ENCODE measurements at places on chromosomes 11 and 22.

GRCh38 chr11:64580412-64580811 lies 10.6 kb upstream of the SLC22A12 start:
- peak; percentile 72 for DNase-seq

DNA sequence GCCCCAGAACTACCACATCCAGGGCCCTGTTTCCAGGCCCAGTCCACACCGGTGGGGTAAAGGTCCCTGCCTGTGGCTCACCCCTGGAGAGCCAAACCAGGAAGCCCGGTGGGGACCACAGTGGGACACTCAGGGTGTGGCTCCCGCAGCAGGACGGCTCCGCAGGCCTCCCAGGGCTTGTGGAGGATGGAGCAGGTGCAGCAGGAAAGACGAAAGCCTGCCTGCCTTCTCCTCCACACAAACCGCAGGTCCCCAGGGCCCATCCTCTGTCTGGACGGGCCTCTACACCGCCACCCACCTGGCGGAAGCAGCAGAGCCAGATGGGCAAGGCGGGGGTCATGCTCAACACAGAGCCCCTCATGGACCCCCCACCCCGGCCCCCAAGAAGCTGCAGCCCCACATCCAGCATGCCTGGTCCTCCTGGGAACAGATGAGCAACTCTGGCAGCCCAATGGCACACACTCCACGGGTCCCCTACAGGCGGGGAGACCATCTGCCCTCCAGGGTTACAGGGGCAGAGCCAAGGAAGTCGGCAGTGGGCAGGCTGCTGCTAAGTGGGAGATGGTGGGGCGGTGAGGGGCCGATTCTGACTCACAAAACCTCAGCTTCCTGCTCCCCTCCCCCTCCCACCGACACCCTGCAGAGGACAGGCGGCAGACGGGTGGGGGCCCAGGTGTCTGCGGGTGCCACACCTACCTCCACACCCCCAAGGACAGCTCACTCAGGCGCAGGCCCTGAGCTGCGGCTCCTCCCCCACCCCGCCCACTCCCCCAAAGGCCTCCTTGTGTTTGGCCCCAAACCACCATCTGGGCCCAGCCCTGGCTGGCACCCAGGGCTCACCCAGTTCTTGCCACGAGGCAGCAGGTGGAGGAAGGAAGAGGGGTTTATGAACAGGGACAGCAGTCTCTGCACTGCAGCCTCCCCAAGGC lies 5.2 kb downstream of the SBF1 start:
- peak; percentile 40 for DNase-seq

GRCh38 chr22:21632237-21632895 lies at the start of gene CCDC116:
Gene CCDC116, plus strand, starts transcription at chr22:21632760. Its CDS starts 422 bp downstream, at chr22:21633182.
- DNase-seq, result no peak

DNA sequence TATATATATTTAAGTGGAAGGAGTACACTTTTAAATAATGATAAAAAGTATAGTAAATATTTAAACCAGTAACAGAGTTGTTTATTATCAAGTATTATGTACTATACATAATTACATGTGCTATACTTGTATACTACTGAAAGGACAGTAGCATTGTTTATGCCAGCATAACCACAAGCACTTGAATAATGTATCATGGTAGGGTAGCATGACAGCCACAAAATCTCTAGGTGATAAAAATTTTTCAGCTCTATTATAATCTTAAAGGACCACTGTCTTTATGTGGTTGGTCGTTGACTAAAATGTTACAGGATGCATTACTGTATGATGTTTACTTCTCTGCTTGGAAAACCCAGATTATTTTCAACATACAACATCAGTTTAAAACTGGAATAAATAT lies 349.2 kb downstream of the CASP12 start:
- no peak for DNase-seq

GRCh38 chr22:30224161-30224857 lies 22.2 kb downstream of the LIF start:
- no peak for DNase-seq

GRCh38 chr22:43092085-43092484 lies 2.9 kb upstream of the TTLL1 start:
- no peak for DNase-seq

DNA sequence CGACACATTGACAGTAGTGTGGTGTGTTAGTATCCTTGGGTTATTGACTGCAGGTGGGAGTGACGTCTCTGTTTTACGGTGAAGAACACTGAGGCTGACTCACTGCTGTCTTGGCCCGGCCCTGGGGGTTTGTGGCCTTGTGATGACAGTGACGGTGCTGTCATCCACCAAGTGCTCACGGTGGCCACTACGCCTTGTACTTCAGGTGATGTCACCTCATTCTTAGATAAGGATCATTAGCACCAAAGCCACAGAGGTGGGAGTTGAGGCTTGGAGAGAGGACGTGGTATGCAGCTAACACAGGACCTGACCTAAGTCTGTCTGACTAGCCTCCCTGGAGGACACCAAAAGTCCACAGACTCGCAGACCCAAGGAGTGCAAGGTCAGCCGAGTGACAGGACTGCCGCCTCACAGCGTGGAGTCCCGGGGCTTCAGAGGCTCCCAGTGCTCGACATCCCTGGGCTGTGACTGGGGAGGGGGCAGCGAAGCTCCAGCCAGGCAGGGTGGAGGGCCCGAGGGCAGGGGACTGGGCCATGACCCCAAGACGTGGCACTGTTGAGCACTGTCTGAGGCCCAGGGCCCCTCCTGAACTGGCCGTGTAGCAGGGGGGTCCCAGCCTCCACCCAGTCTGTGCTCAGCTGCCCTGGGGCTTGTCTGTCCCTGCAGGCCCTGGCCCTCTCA lies 56.5 kb downstream of the NAT10 start:
- DNase-seq, result no peak

DNA sequence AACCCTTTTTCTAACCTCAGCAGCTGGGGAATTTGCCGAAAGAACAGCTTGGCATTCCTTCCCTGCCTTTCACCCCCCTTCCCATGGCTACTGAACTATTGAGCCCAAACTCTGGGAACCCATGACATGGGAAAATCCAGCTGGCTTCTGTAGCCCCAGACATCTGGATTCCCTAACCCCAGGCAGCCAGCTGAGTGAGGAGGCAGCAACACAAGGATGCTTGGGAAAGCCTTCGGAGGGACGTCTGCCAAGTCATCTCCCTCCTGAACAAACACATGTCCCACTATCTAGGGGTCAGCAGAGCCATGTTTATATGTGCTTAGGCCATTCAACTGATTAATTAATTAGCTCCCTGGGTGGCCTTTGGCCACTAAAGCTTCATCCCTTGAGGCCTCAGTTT lies 21.6 kb downstream of the LRRC55 start:
- peak; percentile 94 for DNase-seq

DNA sequence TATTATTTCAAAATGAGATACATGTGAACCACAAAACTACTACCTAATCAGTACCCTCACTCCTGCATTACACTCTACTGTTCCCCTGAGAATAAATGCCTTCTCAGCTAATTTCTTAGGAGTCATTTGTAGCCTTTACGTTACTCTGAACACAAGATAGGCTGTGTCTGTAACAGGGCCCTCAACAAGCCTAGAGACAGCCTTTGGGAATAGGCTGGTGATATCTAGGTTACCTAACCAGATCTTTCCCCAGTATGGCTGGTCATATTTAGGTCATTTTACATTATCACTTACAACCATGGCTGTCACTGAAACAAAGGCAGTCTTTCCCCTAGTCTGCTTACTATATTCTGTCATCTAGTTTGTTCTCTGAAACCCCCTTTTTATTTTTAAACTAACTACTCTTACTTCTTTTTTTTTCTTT lies 14.2 kb downstream of the ATM start:
- DNase-seq, result no peak

DNA sequence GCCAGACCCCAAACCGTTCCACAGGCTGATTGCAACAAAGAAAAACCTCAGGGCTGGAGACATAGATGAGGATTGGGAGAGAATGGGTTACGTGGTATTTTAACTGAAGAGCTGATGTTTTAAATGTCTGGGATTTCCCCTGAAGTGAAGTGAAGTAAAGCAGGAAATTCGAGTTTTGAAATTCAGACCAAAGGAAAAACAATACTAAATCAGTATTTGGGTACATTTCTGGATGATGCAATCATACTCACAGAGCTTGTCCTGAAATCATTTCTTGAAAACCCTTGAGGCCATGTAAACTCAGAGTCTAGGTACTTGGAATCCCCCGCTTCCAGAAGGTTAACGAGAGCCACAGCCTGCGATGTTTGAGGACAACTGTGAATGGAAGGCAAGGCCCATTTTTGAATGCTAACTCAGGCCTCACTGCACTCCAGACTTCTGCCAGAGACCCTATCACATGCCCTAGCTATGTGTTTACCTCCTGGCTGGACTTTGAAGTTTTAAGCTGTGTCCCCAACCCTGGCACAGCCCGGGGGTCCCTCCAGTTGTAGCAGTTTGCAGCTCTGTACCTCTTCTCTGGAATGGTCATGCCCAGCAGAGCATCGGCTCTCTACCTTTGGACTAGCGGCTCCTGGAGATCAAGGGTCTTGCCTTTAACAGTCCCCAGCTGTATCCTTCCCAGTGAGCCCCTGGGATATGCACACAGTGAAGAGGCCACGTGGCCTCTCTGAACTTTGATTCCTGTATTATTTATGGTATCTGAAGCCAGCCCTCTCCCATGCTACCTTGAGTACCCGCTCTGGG lies 5.4 kb upstream of the FTH1 start:
- DNase-seq, result peak; percentile 70

DNA sequence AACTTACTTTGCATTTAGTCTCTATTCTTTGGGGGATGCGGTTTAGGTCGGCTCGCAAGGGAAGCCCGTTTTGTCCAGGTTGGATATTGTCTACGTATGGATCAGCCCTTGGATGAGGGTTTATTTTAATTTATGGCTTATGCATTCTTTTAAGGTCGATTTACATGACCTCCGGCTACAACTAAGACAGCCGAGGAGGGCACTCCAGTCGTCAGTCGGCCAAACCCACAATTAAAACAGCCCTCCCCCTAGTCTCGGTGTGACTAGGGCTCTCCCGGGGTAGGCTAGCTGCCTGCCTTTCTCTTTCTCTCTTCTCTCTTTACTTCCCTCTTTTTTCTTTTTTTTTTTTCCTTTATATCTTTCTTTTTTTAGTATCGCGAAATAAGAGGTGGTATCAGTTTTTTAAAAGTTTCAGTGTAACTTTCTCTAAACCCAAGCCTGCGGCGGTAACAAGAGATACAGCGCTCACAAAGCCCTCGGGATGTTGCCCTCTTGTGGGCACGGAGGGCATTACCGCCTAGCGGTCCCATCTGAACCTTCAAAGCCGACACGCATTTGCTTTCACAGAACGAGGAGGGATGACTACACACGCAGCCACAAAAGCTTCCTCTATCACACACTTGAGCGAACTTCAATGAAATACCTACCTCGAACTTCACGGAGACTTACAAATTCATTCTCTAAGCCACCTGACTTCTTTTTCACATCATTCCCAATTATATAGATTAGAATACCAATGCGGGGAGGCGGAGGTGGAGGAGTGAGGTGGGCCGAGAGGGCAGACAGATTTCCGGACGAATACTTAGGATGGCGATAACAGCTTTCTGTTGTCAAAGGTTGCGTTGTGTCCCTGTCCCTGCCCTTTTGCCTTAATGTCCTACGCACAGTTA lies 132.3 kb upstream of the C11orf58 start:
- peak; percentile 98 for DNase-seq

GRCh38 chr11:33944693-33945424 lies 53.0 kb upstream of the LMO2 start:
- DNase-seq, result no peak

GRCh38 chr11:113272927-113273615 lies 41.3 kb upstream of the TTC12 start:
- no peak for DNase-seq

GRCh38 chr11:10050561-10050960 lies 243.5 kb downstream of the SBF2 start:
- DNase-seq, result no peak

GRCh38 chr11:114604886-114605285 lies 9.3 kb upstream of the NXPE4 start:
- DNase-seq, result no peak

GRCh38 chr11:27525824-27526516 lies 19.4 kb upstream of the LIN7C start:
- no peak for DNase-seq

DNA sequence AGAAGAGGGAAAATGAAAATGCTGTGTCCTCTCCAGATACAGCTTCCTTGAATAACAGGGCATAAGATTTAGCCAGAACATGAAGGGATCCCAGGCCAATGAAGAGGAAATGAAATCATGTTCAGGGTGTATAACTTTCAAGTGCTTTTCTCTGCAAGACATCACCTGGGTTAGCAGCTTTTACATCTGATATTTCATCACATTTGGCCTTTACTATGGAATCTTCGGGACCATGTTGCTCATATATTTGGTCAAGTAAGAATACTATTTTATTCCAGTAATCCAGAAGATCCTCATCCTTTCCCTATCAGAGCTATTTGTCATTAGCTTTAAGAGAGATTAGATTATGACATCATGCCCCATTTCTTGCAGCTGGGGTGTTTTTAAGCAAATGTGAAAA lies 66.3 kb upstream of the OR5AK2 start:
- no peak for DNase-seq

GRCh38 chr11:119198925-119199324 lies 7.2 kb upstream of the CBL start:
- DNase-seq, result no peak

- DNase-seq, result peak; percentile 33
These were observed 1336.2 kb downstream of the BRD1 start for GRCh38 chr22:48491451-48491941.

GRCh38 chr11:3707176-3707575 lies 36.0 kb upstream of the CHRNA10 start:
- no peak for DNase-seq

GRCh38 chr11:65501186-65501471 lies 2.3 kb downstream of the MALAT1 start:
- DNase-seq, result no peak

GRCh38 chr22:35197071-35197470 lies 60.2 kb upstream of the HMGXB4 start:
- DNase-seq, result no peak

DNA sequence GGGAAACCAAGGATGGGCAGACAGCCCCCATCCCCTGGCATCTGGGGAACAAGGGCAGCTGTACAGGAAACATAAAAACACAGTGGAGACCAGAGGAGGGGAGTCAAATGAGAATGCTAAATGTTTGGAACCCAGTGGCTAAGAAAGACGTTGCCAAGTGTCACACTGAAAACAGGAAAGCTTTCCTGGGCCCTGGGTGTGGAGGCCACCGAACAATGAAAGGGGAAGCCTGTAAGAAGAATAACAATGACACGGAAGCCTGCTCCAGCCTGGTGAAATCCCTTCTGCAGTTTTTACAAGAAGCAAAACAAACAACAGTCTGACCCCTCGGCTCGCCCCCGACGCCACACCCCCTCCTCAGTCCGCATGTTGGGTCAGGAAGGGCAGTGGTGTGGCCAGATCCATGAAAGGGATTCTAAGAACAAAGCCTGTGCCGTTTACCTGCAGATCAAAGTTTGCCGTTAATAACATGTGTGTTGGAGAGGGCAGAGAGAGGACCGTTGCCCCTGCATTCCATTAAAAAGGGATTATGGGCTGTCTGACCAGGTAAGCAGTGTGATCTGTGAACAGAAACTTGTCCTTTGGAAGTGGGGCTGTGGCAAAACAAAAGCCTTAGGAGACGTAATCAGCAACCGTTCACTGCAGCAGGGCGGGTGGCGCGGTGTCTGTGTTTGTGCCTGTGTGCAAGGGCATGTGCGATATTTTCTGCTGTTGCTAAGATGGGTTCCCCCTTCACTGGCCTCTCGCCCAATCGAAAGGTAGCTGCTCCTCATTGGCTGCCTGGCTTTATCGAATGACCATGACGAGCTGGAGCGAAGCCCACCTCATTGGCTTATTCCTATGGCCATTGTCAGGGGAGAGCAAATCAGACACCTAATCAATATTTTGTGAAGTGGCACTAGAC lies 113.7 kb upstream of the BLID start:
- DNase-seq, result no peak
